Activated gamma-delta T cell treated with Interleukin-2 at 50 U/mL for 16 hours (primary cell): ENCODE measurements at places on chromosomes 5 and 9.
A peak's percentile ranks its signal among the peaks of the same experiment; 100 is the strongest.

- DNase-seq = no peak
Observed at GRCh38 chr5:149254506-149254905, 17.2 kb upstream of the AFAP1L1 start.

- DNase-seq = no peak
Observed at GRCh38 chr9:38292480-38292879, 100.0 kb upstream of the ALDH1B1 start.

- DNase-seq = no peak
Observed at GRCh38 chr9:107895501-107896001, 406.0 kb upstream of the KLF4 start.

DNA sequence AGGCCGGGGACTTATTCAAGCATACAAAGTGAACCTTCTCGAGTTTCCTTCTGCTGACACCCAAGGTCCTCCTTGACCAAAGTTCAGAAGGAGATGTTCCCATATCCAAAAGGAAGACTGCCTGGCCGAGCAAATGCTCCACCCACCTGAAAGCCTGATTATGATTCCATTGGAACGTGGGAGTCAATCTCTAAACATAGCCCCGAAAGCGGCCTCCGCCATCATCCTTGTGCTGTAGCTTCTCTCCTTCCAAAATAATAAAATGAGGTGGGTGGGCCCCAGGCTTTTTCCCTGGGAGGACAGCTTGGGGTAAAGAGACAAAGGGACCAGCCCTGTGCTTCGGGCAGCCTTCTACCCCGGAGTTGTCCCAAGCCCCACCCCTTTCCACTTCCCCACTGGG lies 355.6 kb upstream of the SLC30A5 start:
- no peak for DNase-seq

- no peak for DNase-seq
Observed at GRCh38 chr5:123220621-123221146, 131.6 kb downstream of the PRDM6 start.

- peak; percentile 67 for DNase-seq
Observed at GRCh38 chr5:134525683-134526482, 413 bp downstream of the JADE2 start.

- DNase-seq = no peak
Observed at GRCh38 chr9:108476574-108476973, 379.2 kb downstream of the ACTL7B start.

DNA sequence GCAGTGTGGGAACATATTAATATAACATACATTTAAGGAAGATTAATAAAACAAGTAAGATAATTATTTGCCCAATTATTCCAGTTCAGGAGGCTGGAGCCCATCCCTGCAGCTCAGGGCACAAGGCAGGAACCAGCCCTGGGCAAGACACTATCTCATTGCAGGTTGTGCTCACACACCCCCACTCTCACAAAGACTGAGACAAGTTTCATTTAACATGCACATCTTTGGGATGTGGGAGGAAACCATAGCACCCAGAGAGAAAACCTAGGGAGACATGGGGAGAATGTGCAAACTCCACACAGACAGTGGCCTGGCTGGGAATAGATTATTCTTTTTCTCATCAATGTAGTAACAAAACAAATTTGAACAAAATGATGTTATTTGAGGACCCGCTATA lies 279.1 kb downstream of the MCTP1 start:
- DNase-seq = no peak

GRCh38 chr5:137975208-137975607 lies 57.7 kb downstream of the FAM13B start:
- DNase-seq = no peak

GRCh38 chr5:150487199-150488061 lies 20.5 kb upstream of the NDST1 start:
- no peak for DNase-seq

GRCh38 chr9:16824545-16825330 lies 45.7 kb downstream of the BNC2 start:
- DNase-seq = no peak

DNA sequence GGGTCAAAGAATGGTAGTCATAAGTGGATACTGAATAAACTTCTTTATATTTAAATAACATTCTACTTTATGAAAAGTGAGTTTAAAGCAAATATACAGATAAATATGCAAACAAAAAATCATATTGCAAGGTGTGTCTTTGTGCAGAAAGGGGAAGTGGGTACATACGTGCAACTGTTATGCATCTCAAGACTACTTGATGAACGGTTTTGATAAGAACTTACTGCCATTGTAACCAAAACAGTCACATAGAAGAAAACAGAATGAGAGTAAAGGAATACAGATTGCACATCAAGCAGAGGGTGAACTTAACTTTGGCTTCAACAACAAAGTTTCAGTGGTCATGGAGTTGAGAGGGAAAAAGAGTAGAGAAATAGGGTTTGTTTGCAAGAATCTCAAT lies 9.9 kb downstream of the CAMK4 start:
- no peak for DNase-seq

DNA sequence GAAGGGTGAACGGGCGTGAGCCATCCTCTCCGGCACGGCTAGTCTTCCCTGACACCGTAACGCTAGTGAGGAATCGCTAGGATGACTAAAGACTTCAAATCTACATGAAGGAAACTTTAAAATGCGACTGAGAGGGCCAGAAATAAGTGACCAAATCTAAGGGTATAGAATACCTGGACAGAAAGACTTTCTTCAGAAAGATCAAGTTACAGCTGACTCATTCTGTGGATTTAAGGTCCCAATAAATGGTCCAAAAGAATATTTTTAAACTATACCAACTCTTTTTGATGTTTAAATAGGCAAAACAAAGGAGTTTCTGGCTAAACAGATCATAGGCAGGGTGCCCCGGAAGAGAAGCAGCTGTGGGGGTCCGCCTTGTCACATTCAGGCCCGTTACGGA lies 38.9 kb upstream of the CEP72 start:
- DNase-seq = no peak

GRCh38 chr9:20863945-20864344 lies 167.5 kb downstream of the HACD4 start:
- DNase-seq = no peak

GRCh38 chr5:8848997-8849594 lies 696.8 kb downstream of the SEMA5A start:
- no peak for DNase-seq

- DNase-seq = no peak
Observed at GRCh38 chr5:101943784-101944183, 352.3 kb downstream of the SLCO4C1 start.

DNA sequence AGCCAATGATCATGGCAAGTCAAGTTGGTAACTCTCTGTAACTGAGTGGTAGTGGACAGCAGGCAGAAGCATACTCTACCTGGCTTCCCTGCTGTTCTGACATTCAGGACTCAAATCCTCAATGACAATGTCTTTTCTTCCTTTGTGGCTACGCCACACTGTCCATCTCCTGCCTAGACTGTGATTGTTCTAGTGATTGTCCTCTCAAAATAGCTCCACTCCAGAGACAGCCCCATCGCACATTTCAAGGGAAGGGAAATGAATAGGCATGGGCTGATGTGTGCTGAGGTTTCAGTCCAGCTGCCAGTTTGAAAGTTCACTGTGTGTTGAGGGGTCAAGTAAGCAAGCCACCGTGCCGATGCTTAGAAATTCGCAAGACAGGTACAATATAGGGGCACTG lies 227.0 kb upstream of the WWC1 start:
- DNase-seq = no peak

GRCh38 chr5:66987126-66987525 lies 209.5 kb downstream of the CD180 start:
- DNase-seq = no peak

- no peak for DNase-seq
Observed at GRCh38 chr9:111163716-111164389, 125.6 kb upstream of the LPAR1 start.

DNA sequence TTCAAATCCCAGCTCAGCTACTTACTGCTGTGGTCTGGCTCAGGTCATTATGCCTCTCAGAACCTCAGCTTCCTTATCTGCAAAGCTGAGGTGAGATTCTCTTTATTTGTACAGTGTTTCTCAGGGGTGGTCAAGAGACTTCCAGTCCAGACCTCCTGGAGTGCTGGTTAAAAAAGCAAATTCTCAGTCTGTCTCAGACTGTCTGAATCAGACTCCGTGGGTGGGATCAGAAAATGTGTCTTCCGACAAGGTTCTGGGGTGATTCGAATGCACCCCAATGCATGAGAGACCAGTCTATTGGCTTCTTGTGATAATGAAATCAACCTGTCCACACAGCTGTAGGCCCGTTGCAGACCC lies 137.7 kb upstream of the SMIM23 start:
- DNase-seq = no peak

DNA sequence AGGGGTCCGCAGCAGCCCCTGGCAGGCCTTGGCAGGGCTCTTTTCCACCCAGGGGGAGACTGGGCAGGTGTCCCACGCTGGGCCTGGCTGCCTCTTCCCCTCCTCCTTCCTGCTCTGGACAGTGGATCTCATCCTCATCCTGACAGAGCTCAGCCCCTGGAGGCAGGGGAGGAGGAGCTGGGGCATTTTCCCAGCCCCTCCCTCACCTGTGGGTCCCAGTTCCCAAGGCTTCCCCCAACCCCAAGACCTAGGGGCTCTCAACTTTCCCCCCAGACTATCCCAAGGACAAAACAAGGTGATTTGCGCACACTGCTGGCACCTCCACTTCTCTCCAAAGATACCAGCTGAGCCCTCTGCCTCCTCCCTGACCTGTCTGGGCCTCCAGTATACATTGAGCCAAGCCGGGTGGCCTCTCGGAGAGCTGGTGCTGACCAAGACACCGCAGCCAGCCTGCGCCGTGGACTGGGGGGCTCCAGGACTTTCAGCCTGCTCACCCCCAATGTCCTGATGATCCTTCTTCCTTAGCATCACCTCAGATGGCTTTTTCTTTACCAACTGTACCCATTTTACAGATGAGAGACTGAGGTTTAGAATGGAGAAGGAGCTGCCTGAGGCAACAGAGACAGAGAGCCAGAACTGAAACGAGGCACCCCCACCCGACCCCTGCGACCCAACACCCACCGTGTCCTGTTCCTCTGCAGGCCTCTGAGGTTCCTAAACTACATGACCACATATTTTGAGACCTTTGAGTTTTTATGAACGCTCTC lies 126.6 kb downstream of the BARX1 start:
- no peak for DNase-seq

DNA sequence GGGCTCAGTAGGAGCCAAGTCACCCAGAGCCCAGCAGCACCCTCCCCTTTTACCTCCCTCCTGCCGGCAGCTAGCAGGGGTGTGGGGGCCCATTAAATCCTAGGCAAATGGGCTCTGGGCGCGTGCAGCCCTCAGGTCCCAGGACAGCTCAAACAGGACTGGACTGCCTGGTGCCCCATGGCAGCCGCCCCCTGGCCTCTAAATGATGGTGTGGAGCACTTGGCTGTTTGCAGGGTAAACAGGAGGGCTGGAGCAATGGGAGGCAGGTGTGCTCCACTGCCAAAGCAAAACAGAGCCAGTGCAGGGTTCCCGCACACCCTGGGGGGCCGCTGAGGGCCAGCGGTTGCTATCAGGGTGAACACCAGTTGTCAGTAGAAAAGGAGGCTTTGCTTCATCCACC lies 55.9 kb upstream of the C5orf58 start:
- no peak for DNase-seq

DNA sequence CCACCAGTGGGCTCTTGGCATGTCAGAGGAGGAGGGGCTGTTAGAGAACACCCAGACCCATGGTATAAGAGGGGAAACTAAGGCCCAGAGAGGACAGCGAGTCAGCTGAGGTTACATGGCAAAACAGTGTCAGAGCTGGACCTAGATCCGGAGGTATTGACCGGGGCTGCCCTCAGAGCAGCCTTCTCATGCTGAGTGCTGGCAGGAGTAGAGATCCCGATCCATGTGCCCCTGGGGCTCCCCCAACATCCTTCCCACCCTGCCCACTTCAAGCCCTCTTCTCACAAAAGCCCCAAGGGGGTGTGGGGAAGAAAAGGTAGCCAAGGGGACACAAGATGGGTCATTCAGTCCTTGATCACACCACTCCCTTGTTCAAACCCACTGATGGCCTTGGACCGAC lies 19.9 kb downstream of the CSF1R start:
- DNase-seq = no peak

- no peak for DNase-seq
Observed at GRCh38 chr9:16701347-16701746, 169.1 kb downstream of the BNC2 start.

GRCh38 chr5:106121972-106122605 lies 1548.6 kb downstream of the EFNA5 start:
- no peak for DNase-seq

DNA sequence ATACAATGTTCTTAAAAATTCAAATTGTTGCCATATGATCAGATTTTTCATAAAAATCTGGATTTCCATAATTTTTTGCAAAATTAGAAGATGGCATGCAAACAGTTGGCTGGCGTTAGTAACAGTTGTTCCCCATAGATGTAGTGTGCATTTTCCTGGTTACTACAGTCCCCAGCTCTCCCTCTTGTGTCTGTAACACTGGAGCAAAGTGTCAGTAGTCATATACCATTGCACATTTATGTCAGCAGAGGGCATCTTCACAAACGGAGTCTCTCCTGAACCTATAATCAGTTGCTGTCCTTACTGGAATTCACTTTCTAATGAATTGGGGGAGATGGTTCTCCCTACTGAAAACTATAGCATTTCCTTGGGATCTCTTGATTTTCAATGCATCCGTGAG lies 44.7 kb upstream of the DMAC1 start:
- DNase-seq = no peak

- no peak for DNase-seq
Observed at GRCh38 chr9:71349218-71349617, 227.8 kb upstream of the TRPM3 start.

GRCh38 chr9:115204904-115205453 lies 87.0 kb upstream of the TNC start:
- DNase-seq = no peak

DNA sequence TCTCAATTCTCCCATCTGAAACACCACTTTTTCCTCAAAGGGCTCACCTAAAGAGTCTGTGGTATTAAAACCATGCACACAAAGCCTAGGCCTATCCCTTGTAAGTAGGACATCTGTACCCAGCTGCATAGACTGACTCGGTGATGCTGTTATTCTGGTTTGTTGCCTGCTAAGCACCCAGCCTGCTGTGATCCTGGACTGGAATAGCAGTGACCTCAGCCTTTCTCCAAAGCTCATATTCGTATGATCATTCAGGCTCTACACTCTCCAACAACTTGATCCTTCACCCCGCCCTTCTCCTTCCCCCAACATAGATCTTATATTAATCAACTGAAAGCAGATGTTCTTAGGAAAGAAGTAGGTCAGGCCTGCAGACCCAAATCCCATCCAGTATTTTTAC lies 81.4 kb upstream of the WWC1 start:
- no peak for DNase-seq

GRCh38 chr9:99868845-99869244 lies 37.6 kb upstream of the STX17 start:
- DNase-seq = no peak

GRCh38 chr5:121430538-121430937 lies 421.1 kb upstream of the FTMT start:
- DNase-seq = no peak

DNA sequence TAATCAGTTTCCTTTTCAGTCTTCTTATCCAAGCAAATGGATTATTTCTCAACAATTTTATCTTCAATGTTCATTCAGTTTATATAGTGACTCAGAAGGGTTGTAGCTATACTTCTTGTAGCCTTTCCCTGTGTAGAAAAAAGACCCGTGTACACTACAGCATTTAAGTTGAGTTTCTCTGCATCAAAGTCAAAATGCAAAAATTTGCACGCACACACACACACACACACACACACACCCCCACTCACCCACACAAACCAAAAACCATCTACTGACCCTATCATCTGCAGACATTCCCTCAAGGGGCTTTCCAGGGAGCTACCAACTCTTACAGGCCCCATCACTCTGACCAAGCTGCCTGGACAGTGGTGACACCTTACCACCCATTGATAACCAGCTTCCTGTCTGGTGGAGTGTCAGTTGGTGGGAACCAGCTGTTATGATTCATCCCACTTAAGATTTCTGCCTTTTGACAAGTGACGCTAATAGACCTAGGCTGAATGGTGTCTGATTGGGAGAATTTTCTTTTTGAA lies 12.2 kb upstream of the ELL2 start:
- DNase-seq = peak; percentile 5
